ENCODE measurements at places on chromosomes 1 and 21.
A peak's percentile ranks its signal among the peaks of the same experiment; 100 is the strongest.

- no peak for DNase-seq
These were observed 64.9 kb upstream of the GNG12 start for GRCh38 chr1:67898033-67898726.

DNA sequence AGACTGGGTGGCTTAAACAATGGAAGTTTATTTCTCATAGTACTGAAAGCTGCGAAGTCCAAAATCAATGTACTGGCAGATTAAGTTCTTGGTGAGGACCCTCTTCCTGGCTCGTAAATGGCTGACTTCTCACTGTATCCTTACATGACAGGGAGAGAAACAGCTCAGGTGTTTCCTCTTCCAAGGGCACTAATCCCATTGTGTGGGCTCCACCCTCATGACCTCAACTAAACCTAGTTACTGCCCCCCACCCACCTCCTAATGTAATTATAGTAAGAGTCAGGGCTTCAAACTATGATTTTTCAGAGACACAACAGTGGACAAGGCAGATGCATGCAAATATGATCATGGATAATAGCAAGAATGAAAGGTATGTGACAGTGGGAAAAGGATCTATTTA, 81.2 kb upstream of the HP1BP3 start:
- no peak for DNase-seq

DNA sequence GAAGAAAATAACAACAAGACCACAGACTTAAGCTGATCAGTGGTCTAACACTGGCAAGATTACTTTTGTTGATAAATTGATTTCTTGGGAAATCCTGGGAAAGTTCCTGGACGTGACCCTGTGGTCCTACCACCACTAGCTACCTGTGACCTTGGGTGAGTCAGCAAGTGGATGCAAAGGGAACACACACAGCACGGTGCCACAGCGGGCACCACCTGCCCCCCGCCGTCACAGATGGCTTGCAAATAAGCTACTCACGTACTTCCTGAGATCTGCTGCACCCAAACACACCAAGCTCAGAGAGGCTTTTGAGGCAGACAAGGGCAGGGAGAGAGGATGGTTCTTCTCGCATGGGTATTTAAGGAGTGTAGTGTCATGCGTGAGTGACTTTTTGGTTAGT, 12.7 kb downstream of the CFAP298 start:
- no peak for DNase-seq

- no peak for DNase-seq
These were observed 76.5 kb downstream of the SCCPDH start for GRCh38 chr1:246800756-246801155.

- no peak for DNase-seq
These were observed 7.6 kb downstream of the PABPC4 start for GRCh38 chr1:39569034-39569433.

GRCh38 chr1:76059451-76059850, 15.1 kb upstream of the ST6GALNAC3 start:
- DNase-seq = no peak

- no peak for DNase-seq
These were observed 74.7 kb downstream of the LEPR start for GRCh38 chr1:65495137-65495536.

GRCh38 chr1:210981490-210981889, 152.5 kb downstream of the KCNH1 start:
- DNase-seq = no peak

DNA sequence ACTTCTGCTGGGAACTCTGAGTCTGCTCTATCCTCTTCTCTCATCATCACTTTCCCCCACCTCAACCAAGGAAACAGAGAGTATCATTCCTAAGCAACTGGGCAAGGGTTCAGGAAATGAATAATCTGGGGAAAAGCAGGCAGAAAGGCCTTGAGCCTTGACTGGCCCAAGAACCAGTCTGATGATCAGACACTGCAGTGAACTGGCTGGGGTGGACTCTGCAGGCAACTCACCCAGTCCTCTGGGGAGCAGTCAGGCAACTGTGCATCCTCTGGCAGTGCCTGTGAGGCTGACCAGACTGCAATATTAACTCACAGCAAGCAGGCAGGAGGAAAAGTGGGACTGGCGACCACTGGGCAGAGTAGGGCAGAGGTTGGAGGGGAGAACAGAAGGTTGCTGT, 991 bp downstream of the ANKRD35 start:
- no peak for DNase-seq

GRCh38 chr1:15731735-15732685, 4.0 kb upstream of the SLC25A34 start:
- no peak for DNase-seq

DNA sequence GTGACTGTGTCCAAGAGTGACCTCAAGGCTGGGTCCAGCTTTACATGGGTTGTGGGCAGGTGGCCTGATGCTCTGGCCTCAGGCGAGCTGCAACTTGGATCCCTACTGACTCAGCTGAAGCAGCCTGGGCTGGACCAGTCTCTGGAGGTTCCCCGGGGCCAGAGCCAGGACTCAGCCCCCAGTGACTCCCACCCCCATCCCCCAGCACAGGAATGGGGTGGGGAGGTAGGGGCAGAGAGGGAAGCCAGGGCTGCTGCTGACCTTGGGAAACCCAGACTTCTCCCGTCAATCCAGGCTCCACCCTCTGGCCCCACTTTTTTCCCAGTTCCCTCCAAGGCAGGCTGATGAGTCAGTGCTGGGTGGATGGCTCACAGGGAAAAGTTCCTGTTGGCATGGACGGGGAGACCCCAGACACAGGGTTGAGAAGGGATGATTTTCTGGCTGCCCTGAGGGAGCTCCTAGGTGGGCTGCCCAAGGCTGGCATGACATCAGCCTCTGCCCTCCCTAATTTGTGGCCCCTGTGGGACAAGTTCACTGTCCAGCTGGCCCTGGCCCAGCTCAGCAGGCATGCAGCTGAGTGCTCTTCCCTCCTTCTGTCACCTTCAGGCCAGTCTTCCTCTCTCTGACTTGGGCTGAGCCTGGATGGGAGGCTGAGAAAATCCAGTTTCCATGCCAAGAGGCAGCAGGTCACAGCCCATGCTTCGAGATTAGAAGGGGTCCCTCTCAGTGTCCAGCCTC, 2.2 kb downstream of the ZC3H12A start:
- DNase-seq = no peak

DNA sequence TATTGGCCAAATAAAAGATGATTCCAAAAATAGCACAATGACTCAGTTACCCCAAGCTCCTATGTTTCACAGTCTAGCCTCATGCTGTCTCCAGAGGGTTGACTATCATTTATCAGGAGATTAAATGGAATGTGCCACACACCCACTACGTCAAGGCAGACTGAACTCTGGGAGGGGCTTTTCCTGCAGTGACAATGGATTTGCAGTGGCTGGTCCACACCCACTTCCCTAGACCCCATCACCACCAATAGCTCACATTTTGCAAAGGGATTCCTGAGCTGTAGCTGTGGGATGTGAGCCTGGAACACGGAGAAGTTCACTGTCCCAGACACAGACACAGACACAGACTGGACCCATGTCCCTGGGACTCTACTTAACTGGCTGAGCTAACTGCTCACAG, 77.1 kb downstream of the HLCS start:
- no peak for DNase-seq

GRCh38 chr1:147669469-147670318, 630 bp downstream of the ACP6 start:
- DNase-seq = peak; percentile 50

GRCh38 chr1:101033017-101033416, 7.4 kb upstream of the DPH5 start:
- DNase-seq = no peak

DNA sequence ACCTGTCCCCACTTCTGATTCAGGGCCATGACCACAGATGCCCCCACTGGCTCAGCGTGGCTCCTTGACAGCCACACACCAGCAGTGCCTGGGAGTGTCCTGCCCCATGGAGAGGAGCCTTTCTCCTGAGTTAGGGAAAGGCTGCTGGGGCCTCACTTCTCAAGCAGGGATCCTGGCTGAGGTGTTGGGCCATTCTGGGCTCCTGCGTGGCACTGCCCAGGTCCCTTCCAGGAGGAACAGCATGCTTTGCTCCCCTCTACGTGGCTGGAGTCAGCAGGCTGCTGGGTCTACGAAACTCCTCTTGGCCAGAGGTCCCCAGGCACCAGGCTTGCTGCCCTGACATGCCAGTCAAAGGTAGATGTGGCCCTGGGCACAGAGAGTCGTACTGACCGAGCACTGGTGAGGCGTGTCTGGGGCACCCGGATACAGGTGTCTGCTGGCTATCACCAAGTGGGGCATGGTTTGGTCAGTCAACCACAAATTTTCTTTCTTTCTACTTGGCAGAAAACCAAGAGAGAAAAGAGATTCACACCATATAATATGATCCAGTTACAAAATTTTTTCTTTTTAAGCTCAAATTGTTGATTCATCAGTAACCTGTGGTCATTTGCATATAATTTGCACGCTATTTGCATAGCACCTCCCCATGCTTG, 4.1 kb downstream of the ADORA1 start:
- no peak for DNase-seq

DNA sequence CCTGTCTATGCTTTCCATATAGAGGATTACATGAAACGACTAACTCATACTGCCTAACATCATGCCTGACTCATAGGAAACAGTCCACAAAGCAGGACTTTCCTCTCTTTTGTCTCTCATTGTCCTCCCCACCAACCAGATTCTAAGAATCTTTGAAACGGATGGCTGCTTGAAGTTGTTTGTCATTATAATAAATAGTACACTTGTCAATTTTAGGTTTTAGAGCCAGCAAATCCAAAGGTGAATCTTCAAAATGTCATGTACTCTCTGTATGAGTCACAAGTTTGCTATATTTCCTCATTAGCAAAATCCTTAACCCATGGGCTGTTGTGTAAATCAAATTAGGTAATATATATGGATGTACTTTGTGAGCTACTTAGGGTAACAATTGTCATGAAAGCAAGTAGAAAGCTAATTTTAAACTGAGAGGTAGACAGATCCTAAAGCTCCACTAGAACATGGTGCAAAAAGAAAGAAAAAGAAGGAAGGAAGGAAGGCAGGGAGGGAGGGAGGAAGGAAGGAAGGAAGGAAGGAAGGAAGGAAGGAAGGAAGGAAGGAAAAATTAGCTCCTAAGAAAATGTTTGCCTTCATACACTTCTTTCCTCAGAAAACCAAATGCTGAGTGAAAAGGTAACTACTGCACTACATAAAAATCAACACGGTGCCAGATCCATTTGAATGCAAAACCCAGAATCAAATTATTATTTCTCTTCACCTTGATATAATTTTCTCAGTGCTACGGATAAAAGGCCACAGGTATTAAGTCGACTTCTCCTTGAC, 129.5 kb upstream of the PRMT6 start:
- no peak for DNase-seq

DNA sequence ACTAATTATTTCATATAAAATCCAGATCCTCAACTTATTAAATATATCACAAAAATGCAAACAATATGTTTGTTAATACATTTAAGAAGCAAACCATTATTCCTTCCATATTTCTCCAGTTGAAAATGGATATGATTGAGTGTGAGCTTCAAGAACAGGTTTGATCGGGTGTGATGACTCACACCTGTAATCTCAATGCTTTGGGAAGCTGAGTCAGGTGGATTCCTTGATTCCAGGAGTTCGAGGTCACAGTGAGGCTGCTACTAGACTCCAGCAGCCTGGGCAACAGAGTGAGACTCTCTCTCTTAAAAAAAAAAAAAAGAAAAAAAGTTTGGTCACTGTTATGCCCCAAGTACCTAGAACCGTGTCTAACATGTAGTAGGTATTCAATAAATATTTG, 42.9 kb upstream of the RRP15 start:
- DNase-seq = no peak

- no peak for DNase-seq
These were observed 54.5 kb downstream of the C8B start for GRCh38 chr1:56911098-56911938.

DNA sequence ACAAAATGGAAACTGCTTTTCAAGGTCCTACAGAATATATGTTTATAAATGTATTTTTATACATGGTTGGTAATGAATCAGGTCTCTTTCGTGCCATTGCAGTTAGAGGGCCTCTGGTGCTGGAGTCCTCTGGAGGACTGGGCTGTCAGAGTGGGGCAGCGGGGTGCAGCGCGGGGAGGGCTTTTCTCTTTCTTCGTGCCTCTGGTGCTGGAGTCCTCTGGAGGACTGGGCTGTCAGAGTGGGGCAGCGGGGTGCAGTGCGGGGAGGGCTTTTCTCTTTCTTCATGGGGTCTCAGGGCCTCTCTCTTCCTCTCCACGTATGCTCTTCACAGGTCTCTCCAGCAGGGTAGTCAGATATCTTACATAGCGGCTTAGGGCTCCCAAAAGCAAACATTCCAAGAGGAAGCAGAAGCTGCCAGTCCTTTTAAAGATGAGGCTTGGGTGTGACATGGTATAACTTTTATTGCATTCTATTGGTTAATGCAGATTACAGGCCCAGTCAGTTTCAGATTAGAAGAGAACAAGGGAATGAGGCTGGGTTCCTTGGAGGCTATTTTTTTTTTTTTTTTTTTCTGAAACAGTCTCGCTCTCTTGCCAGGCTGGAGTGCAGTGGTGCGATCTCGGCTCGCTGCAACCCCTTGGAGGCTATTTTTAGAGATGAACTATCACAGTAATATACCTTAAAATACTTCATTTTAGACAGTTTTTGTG, 13.1 kb downstream of the SDCCAG8 start:
- DNase-seq = no peak
